ENCODE measurements at places on chromosomes 2 and 18. TPM values are rescaled to one million over a fixed set of nuclear protein-coding genes. Genes with fewer than 3 reads are reported as not detected.

The CASP8 gene
- 12.2 TPM for total RNA-seq

The SH2D6 gene
- total RNA-seq = not detected

The TUBB8B gene
- not detected for total RNA-seq

The KCNJ3 gene
- 1.3 TPM for total RNA-seq

The SERPINB10 gene
- not detected for total RNA-seq
